ENCODE measurements at places on chromosomes 4 and X.

- H3K4me1 ChIP-seq: no peaks in the 10 kb centered on the region
- DNase-seq: no peak
- H3K36me3 ChIP-seq: no peaks in the 10 kb centered on the region
- no peak overlapping the region for H3K4me3 ChIP-seq
- H3K27ac ChIP-seq: no peak overlapping the region
These were observed 421.3 kb downstream of the MID1IP1 start for GRCh38 chrX:39222346-39223113.

DNA sequence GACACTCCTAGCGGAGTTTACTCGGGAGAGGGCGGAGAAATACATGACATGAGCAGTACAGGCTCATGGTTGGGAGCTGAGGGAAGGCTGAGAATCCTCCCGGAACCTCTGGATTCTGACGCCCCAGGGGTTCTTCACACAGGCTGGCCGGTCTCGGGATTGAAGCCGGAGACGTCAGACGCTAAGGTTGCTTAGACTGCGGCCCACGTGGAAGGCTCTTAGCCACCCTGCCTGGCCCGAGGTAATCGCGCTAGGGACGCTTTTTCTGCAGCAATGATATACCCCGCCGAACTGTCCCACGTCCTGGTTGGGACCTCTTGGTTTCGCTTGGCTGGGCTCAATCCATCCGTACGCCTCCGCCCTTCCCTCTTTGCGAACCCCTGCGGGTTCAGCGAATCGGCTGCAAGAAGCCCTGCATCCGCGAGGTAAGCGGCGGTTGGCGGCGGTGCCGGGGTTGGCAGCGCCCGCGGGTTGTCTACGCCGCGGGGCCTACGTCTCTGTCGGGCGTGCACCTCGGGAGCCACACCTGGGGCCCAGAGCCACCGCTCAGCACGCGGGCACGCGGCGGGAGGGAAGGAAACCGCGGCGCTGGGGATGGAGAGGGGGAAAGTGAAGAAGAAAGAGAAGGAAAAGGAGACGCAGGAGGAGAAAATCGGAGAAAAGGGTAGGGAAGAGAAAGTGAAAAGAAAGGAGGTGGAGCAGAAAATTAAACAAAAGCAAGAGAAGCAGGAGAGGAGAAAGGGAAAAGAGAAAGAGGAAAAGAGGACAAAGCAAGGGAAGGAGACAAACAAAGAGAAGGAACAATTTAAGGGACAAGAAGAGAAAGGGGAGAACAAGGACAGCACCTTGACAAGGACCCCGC is at the start of gene ARL9:
TSS of gene ARL9 (plus strand) at position 523 of the 862 bp plus-strand sequence. CDS start at position 595, 72 bp downstream.
- H3K27me3 ChIP-seq: peaks cover 5% of the 10 kb centered on the region
- H3K4me3 ChIP-seq: peak within 1 kb of the TSS; percentile 91
- H3K27ac ChIP-seq: peak within 1 kb of the TSS; percentile 92

DNA sequence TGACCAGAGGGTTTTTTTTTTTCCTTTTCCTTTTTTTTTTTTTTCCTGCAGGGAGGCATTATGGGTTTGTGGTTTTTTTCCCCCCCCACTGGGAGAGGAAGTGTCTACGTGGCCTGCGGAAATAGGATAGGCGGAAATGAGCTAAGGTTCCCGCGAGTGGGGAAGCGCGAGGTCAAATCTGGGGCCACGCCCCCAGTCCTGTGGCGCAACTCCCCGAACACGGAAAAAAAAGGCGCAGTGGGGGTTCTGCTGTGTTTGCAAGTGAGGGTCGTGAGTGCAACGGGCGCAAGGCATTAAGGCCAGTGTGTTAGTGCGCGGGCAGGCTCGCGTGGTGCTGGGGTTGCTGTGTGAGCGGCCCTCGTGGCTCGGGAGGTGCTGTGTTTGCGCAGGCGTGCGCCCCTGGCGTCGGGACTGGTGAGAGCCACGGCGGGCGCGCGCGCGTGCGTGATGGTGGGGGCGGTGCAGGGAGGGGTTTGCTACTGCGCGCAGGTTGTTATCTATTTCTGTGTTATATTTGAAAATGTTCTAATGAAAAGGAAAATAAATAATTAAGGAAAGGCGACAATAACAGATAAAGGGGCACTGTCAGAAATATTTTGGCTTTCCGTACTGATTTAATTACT is 685 bp upstream of the MORF4L2 start:
- H3K4me3 ChIP-seq: no peak overlapping the region
- H3K36me3 ChIP-seq: peaks cover 4% of the 10 kb centered on the region
- H3K4me1 ChIP-seq: no peaks in the 10 kb centered on the region

DNA sequence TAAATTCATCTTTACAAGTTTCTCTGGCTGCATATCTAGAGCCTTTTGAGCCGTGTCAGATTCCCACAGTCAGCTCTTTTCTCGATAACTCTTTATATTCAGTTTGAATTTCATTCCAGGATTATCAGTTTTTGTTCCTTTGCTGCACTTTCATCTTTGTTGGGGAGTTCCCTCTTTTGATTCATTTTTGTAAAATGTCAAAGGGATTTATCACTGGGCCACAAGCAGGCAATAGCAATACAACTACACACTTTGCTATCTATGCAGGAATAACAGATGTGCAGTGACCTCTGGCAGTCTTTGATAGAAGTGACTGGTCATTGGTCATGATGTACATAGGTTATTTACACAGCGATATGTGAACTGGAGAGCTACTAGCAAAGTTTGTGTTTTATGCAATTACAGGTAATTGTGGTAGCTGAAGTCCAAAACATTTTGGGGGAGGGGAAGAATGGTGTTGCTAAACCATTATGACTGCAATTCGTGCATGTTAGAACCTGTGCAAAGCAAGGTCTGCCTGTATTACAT is 43.8 kb downstream of the HPGDS start:
- no peaks in the 10 kb centered on the region for H3K4me1 ChIP-seq
- no peak overlapping the region for H3K27ac ChIP-seq
- no peaks in the 10 kb centered on the region for H3K27me3 ChIP-seq
- H3K4me3 ChIP-seq: no peak overlapping the region

DNA sequence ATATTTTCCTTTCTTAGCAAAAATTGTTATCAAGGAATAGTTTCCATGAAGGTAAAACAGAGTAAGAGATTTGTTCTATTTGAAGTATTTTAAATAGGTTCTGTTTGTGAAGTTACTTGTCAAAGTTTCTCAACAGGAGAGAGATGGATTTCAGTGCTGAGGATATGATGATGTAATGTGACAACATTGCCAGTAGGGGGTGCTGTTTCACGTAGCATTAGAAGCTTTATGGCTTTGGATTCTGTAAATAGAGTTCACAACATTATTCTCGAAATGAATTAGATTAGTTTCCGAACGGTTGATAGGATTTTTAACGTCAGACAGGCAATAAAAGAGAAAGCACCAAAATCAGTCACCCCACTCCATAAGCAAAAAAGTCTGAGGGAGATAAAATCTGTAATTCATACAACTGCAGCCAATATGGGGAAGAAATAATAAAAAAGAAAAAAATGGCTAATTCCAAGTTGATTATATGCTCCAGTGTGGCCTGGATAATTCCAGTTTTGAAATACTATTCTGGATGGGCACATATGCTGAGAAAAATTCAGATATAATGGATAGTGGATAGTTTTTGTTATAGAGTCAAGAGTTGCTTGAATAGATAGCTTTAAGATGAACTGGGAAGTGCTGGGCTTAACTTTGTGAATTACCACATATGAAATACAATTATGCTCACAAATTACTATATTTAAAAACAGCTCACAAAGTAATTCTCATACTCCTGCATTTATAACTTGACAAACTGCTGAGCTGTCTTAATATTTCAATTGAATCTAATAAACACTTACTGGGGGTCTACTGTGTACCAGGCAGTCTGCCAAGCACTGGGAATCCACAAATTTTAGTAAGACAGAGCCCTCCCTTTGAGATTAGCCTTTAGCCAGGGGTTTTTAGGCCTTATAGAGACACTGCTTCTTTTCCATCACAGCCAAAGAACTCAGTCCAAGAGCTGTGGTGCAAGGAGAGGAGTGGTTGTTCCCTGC is 109.1 kb downstream of the GPAT3 start:
- no peak overlapping the region for H3K27ac ChIP-seq
- H3K4me3 ChIP-seq: no peak overlapping the region
- H3K36me3 ChIP-seq: no peaks in the 10 kb centered on the region

GRCh38 chrX:13208281-13208935 is 111.4 kb downstream of the ATXN3L start:
- no peaks in the 10 kb centered on the region for H3K27me3 ChIP-seq
- H3K4me1 ChIP-seq: no peaks in the 10 kb centered on the region
- no peak overlapping the region for H3K4me3 ChIP-seq
- DNase-seq: no peak
- H3K27ac ChIP-seq: no peak overlapping the region
- no peaks in the 10 kb centered on the region for H3K36me3 ChIP-seq

DNA sequence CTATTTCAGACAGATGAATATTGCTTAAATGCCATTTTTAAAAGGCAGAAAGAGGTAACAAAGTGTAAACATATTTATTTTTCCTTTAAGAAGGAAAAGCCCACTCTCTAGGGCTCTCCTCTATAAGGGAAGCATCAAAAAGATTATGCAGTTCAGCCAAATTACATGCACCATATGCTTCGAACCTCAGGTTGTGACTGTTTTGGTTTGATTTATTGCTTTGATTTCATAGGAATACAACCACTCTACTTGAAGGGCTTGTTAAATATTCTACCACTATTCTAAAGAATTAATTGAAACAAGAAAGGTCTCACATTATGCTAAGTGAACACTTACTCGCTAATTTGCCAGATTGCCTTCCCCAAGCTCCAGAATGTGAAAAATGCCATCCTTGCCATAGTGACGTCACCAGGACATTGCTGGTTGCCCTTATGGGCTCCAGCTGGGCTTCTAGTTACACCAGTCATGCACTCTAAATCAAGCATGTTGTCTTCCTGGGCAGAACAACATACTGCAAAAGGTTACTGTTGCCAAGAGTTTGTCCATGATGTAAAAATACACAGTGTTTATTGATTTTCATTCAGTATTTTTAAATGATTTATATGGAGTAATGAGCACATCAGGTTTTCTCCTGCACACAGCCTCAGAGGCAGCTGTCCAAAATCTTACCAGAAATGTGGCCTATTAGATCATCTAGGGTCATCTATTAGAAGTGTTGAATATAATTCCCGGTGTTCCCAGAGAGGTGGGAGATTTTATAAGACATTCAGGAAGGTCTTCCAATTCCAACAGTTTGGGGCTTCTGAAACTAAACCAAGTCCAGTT is 164.4 kb upstream of the RAPGEF2 start:
- H3K36me3 ChIP-seq: no peaks in the 10 kb centered on the region
- no peak for DNase-seq
- no peaks in the 10 kb centered on the region for H3K27me3 ChIP-seq
- no peak overlapping the region for H3K27ac ChIP-seq
- no peak overlapping the region for H3K4me3 ChIP-seq
